Mammary microvascular endothelial cell (primary cell): ENCODE measurements at places on chromosomes 7 and 10. TPM values are rescaled to one million over a fixed set of nuclear protein-coding genes. Genes with fewer than 3 reads are reported as not detected.

The ASAH2B gene
- total RNA-seq = 0.60 and 0.69 TPM in 2 replicates

The WDR86 gene
- total RNA-seq = not detected in 2 replicates

The DRGX gene
- not detected in 2 replicates for total RNA-seq

The PAPOLB gene
- total RNA-seq = not detected in 2 replicates
